Activated B cell treated with CpG ODN at 0.5 μM for 24 hours (primary cell): ENCODE measurements at places on chromosomes 6 and 20.

- no peak for DNase-seq
Observed at GRCh38 chr6:153083869-153084268, 47.2 kb downstream of the RGS17 start.

DNA sequence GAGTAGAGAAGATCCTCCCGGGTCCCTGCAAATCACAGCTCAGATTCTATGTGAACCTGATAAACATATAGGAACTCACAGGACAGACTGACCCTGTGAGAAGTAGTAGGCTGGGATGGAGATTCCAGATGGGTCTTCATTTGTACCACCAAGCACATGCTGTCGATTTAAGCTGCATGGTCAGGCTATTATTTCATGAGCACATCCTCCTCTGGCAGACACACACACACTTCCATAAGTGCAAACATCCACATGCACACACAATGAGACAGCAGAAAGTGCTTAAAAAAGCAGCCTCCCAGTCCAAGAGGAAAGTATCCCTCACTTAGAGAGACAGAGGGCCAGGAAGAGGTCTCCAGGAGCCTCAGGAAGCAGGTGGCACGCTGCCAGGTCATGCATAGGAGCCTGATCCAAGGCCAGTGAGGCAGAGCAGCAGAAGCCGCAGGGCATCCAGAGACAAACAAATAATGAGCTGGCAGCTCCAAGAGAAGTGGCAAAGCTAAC, 131.8 kb downstream of the UNC5CL start:
- DNase-seq, result no peak

DNA sequence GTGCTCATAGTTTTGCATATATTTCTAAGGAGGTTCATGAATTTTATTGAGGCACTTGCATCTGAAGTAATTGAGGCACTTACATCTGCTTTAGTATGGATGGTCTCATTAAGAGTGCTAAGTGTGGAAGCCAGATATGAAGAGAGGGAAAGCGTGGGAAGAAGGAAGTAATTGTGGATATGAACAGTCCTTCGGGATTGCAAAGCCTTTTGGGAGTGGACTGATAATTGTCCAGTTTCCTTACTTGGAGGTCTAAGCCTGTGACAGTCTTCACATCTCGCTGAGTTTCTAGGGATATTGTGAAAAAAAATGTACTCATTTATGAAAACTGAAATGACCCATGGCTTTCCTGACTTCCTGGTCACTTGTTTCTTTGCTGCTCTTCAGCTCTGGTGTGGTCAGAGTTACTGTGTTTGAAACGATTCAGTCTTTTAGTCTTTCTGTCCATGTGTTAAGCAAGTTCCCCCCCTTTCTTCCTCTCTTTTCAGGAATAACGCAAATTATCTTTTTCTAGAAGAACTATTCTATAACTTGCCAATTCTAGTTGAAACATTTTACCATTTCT, 137.3 kb downstream of the ZFAND3 start:
- no peak for DNase-seq

DNA sequence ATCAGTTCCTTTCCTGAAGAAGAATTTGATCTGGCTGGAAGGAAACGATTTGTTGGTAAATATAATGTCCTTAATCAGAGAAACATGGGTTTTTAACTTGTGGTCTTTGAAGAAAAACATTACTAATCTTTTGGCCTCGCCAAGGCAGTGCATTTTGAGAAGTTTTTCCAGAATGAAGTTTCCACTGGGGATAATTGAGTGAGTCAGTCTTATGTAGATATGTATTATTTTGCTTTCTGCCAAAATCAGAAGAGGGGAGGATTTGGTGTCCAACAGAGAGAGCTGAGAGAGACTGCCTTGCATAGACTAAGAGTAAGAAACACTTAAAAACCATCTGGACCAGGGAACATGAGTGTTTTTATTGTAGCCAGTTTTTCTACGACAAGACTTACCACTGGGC, 79.9 kb downstream of the FNDC1 start:
- DNase-seq, result no peak

- DNase-seq, result no peak
Observed at GRCh38 chr6:120363429-120363828, 970.9 kb downstream of the TBC1D32 start.

DNA sequence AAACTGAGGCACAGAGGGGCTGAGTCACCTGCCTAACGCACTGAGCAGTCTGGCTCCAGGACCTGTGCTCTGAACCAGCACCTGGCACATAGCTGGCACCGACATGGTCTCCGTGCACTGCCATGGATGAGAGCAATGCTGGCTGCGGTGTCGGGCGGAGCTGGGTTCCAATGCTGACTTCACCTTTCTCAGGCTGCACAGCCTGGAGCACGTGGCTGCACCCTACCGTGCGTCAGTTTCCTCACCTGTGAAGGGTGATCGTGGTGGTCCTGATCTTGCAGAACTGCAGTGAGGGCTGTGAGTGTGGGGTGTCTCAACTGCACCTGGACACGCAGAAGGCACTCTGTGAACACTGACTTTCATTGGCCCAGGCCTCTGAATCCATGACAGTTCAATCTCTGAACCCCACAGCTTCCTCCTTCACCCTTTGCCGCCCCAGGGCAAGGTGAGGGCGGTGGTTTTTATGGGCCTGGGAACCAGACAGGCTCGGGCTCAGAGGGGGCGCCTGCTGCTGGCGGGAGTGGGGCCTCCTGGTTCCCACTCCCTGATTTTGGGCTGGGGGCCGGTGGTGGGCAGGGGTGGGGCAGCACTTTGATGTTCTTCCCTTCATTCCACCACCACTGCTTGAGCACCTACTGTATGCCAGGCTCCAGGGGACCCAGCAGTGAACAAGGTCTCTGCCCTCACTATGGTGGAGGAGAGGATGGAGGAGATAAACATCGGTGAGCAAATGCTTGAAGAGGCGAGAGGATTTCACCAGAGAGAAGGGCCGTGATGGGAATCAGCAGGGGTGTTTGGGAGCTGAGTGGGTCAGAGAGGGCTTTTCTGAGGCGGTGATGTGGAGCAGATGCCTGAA, 102.9 kb downstream of the CEBPB start:
- no peak for DNase-seq

DNA sequence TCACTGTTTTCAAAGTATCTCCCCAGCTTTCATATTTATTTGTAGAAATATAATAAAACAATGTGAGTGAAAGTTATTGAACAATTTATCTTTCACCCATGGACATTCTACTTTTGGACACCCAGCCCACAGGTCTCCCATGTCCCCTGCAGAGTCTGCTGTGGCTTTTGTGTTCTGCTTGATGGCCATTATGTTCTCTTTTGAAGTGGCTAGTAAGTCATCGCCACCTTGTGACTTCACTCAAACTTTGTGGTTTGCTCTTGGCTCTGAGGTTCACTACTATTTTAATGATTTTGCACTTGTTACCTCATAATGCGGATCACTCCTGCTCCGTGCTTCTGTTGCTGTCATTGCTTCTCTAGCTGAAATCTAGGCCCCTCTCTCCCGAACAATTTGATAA, 10.2 kb upstream of the DEFB113 start:
- no peak for DNase-seq

GRCh38 chr6:157677235-157677634, 145.8 kb upstream of the SNX9 start:
- no peak for DNase-seq

GRCh38 chr6:133681891-133682290, 207.0 kb upstream of the TCF21 start:
- no peak for DNase-seq

DNA sequence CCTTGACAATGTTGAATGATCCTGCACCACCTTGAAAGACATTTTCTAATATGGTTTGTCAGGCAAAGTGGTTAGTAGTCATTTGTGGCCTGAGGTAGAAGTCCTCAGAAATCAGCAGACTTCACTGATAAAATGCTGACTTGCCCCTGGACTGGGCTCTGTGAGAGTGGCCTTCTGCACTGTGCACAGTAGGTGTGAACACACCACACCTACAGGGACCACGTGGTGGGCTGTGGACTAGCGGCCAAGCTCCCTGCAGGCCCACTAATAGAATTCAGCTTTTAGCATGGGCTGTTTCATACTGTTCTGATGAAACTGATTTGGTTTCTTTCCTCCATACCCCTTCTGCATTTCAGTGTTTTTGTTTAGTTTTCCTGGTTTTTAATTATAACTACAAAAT, 7.3 kb downstream of the BPHL start:
- no peak for DNase-seq

DNA sequence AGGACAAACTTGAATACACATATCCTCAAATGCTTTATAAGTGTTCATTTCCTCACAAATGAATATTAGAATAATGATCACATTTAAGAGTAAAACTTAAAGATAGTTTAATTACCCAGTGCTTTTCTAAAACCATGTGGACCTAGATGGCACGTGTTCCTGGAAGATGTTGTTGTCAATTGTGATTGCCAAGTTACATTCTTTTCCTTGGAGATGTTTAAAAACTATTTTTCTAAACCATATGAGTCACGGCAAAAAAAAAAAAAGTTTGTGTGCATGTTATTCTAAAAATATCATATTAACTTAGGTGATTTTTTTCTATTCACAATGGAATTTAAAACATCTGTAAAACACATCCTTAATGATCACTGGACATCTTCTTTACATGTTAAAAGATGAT, 51.1 kb downstream of the RCAN2 start:
- no peak for DNase-seq

DNA sequence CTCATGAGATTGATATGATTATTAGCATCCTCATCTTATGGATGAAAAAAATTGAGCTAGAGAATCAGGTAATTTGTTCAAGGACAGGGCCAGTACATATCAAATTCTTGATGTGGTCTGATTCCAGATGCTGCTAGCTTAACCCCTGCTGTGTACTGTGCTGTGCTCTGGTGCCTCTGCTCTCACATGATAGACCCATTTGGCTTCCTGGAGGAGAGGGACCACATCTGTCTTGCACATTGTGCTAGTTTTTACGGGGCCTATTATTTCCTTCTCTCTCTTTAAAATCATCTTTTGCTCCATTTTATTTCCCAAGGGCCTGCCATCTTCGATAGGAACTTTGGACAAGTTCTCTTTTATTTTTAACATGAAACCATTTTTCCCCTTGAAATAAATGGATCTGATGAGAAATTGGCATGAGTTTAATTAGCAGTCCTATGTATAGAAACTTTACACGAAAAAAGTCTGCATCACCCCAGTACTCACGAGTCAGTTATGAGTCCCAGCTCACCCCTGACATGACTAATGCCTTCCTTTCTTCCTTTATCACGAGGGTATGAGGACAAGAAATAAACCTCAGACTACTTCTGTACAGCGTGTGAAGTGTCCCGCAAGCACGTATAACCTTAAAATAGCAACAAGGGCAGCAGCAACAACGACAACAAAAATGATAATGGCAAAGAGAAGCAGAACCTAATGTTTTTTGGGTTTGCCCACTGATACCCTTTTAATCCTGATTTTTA, 26.5 kb downstream of the CD109 start:
- no peak for DNase-seq

DNA sequence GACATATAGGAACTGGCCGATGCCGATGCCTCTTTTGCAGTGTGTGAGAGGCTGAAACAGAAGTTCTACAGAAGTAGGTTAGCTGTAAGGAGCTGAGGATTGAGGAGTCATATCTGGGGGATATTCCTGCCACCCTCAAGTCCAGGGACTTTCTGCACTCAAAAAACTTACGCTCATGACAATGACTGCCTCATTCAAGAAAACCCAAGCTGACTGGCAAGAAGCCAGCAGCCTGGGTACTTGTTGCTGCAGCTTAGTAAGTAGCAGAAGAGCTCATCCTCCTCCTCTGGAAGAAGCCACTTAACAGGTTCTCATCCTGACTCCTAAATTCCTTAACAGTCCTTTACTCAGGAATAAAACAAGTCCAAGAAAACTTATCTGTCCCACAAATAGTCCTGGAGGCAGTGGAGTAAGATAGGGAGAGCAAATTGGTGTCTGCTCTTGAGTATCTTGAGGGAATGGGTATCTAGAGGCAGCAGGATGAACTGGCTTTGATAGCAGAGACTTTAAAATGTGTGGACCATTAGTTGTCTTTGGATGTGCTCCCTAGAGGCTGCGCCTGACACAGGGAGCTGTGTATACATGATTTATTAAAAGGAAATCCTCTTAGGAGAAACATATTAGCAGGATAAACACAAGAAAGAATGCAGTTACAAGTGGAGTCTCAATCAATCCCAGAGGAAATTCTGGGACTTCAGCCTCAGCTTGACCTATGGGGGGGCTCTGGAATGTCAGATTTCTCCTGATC, 7.4 kb downstream of the CALHM5 start:
- no peak for DNase-seq

DNA sequence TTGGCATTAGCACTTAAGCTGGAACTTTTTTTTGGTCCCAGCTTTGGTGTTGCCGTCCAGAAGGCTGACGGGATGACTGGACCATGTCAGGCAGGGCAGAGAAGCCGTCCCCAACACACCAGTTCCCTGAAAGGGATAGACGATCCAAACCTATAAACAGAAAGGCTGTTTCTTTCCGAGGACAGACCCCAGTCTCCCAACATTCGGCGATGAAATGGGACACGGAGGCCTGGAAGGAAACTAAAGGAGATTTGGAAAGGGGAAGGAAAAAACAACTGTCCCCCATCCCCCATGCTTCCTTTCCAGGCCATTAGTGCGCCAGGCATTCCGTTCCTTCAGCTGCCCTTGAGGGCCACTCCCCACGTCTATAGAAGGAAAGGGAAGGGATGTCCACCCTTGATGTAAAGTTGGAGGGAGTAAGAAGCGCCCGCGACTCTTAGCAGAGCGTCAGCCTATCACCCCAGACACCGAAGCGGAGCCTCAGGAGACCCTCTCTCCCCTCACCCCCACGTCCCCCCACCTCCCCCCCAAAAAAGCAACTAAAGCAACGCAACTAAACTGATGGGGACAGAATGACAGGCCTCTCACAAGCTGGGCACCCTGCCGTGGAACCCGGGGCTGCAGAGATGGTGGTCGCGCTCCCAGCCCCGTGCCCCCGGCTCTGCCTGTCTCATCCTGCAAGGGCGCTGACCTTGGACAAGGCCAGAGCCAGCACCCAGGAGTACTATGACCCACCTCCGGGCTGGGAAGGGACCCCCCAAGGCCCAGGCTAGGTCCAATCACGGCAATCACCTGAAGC, 638 bp downstream of the BLCAP start:
- DNase-seq, result no peak

DNA sequence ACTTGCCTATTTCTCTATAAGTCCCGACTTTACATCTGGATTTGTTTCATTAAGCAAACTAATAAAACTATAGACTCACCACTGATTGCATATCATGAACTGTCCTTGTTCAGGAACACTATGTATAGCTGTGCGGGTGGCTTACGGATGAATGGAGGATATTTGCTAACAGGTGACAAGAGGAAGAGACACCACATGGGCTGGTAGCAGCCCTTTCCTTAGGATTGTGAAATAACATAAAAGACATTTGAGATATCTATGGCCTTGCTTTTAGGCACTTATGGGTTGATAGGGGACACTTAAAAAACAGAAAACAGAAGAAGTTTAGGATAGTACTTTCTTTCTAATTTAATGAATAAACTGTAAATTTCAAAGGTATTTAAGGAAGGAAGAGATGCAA, 5.0 kb upstream of the CAP2 start:
- no peak for DNase-seq

DNA sequence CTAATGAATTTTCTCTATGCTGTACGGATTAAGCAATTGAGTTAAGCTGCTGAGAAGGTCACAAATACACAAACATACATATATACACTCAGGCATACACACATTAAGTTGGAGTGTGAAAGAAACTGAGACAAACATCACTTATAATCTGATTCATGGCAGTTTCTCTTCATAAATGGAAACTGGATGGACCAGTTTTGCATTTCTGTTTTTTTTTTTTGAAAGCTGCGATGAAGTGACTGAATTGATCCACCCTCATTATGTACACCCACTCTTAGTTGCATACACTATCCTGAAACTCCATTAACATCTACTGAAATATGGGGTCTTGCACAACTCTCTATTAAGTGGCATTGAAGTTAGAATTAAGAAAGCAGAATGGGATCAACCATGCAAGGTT, 32.9 kb upstream of the TENT5A start:
- DNase-seq, result no peak
